ENCODE measurements at places on chromosomes 1 and 21. TPM values are rescaled to one million over a fixed set of nuclear protein-coding genes. Genes with fewer than 3 reads are reported as not detected.

The DCDC2B gene
- not detected for total RNA-seq

The SLC25A34 gene
- total RNA-seq = 0.26 TPM

The AKR7A3 gene
- total RNA-seq = 0.25 TPM

The UBL4B gene
- total RNA-seq = not detected

The KIF26B gene
- 3.8 TPM for total RNA-seq

The MROH7 gene
- total RNA-seq = 0.13 TPM

The OR2L5 gene
- not detected for total RNA-seq

The MANEAL gene
- total RNA-seq = 1.6 TPM

The C1orf141 gene
- total RNA-seq = not detected

The LRRC7 gene
- total RNA-seq = 0.13 TPM

The WNT9A gene
- 0.76 TPM for total RNA-seq

The NOS1AP gene
- 0.13 TPM for total RNA-seq

The ZNF684 gene
- total RNA-seq = 2.1 TPM

The BLACAT1 gene
- total RNA-seq = under 0.01 TPM

The TGFBR3 gene
- total RNA-seq = 25.9 TPM

The C1orf122 gene
- total RNA-seq = 21.2 TPM

The PDC gene
- total RNA-seq = not detected

The IARS2 gene
- total RNA-seq = 89.5 TPM

The HRNR gene
- not detected for total RNA-seq

Data from dermis microvascular lymphatic vessel endothelial cell (primary cell).